NCI-H2227 treated with DMSO at 0.1 percent for 48 hours (cell line): ENCODE measurements at places on chromosomes 3 and 15.

DNA sequence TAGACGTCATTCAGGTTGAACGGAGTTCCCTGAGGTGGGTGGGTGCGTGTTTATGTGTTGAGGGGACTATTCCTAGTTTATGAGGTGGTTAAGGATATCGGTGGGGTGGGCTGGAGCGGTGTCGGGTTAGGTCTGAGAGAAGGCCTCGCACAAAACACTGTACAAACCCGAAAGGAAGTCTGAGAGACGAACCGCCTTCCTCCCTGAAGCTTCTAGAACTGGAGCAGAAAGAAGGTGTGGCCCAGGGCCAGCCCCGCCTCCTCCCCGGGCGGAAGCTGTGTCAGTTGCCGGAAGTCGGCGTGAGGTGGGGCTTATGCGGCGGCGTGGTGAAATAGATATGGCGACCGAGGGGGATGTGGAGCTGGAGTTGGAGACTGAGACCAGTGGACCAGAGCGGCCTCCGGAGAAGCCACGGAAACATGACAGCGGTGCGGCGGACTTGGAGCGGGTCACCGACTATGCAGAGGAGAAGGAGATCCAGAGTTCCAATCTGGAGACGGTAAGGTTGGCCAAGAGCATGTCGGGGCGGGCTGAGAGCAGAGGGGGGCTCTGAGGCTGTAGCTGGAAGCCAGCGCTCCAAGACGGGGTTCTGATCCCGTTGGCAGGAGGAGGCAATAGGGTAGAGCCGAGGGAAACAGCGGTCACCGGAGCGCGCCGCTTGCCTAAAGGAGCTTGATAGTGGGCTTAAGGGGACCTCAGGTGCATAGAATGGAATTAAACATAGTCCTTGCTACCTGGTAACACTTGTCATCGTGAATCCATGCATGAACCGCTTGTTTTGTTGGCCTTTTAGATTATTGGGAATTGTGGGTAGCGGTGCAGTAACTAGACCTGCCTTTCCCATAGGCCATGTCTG lies at the start of gene HYPK:
TSS of gene HYPK (plus strand) at position 314 of the 856 bp plus-strand sequence. CDS start at position 338, 24 bp downstream.
- DNase-seq, result peak; percentile 74

- no peak for DNase-seq
These were observed 1.4 kb downstream of the IL17RD start for GRCh38 chr3:57163751-57164150.

DNA sequence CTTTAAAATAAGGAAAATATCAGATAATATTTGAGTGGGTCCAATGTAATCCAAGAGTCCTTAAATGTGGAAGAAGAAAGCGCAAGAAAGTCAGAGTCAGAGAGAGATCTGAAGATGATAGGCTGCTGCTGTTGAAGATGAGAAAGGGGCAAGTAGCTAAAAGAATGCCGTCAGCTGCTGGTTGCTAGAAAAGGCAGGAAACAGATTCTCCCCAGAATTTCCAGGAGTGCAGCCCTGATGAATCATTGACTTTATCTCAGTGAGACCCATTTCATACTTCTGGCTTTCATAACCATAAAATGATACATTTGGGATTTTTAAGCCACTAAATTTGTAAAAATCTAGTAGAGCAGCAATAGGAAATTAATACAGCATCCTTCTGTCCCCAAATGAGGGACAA lies 7.5 kb upstream of the CHMP2B start:
- no peak for DNase-seq

GRCh38 chr3:183437061-183437460 lies 8.6 kb upstream of the MCF2L2 start:
- DNase-seq, result no peak

GRCh38 chr3:189883113-189883753 lies 237.5 kb downstream of the P3H2 start:
- DNase-seq, result no peak

DNA sequence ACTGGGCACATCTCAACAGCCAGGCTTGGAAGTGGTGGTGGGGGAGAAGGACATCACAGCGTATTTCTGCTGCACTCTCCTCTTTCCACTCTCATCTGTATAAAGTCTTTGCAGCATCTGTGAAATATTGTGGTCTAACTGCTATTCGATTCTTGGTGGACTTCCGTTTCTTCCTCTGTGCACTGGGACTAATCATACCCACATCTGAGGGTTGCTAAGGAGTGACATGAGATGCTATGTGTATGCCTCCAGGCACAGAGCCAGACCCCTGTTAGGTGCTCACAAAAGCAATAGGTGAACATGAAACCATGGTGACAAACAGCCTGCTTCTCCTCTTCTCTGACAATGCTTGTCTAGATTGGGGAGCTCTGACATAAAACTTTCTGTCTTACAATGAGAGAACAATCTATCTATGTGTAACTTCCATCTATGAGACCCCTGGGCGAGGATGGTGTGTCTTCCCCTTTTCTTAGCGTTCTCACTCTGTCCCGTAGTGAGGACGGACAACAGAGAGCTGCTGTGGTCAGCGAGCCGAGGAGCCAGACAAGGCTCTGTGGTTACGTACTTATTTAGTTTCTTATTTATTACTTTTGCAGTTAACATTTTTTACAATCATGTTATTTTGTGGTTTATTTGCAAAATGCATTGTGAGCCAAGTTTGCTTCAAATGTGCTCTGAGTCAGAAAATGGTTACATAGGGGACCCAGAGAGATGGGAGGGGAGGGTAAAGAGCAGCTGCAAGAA lies 196.7 kb upstream of the TPRG1 start:
- DNase-seq, result no peak

DNA sequence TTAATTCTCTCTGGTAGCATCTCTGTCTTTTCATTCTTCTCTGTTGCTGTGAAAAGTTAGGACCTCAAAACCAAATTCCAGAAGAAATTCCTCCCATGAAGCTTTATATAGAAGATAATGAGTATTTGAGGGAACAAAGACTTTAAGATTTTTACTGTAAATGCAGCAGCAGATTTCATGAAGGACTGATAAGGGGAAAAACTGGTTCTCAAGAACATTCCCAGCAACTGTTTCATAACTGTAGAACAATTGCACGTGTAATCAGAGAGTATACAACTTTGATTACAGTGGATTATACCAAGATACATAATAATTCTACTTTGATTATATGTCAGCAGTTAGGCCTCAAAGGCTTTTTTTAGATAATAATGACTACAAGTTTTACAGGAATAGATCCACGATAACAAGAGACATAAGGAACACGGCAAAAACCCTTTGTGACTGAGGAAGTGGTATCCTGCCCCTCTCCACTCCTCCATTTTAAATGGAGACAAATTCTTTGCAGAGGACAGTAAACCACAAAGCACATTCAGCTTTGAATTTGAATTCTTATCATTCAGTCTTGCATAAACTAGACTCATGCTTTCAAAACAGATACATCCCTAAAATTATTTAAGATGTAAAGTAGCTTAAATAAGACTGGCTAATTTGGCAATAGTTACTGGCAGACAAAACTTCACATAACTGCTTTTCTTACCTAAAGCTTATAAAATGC lies 42.9 kb upstream of the DIPK2A start:
- DNase-seq, result no peak

- DNase-seq, result no peak
These were observed 16.1 kb downstream of the HSPBAP1 start for GRCh38 chr3:122777563-122777962.

DNA sequence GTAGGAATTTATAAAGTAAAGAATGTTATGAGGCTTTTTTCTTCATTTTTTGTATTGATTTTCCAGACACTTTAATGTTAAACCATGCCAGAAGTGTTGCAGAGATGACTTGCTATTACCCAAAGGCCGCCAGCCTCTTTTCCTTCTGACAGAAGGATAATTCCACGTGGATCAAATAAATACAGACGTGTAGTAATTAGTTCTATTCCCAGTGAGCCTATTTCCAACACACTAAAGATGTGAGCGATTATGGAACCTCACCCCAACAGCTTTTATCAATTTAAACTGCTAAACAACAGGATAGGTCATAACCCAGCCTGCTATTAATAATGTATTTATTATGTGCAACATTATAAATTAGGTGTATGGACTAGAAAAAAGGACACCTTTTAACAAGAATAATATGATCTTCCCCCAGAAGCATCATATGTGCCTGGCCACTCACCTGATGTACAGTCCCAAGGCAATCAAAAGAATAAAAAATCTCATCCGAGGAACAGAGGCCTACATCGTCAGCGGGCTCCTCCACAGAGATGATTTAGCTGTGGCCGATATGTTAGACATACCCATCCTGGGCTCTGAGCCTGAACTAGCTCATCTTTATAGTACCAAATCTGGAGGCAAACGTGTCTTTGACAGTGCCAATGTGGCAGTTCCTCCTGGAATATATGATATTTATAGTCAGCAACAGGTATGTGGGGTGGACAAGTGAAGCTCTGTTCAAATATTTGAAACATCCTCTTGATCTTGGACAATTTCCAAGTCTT lies 125.9 kb upstream of the C15orf61 start:
- no peak for DNase-seq
